ENCODE measurements at places on chromosomes 16 and 17.

DNA sequence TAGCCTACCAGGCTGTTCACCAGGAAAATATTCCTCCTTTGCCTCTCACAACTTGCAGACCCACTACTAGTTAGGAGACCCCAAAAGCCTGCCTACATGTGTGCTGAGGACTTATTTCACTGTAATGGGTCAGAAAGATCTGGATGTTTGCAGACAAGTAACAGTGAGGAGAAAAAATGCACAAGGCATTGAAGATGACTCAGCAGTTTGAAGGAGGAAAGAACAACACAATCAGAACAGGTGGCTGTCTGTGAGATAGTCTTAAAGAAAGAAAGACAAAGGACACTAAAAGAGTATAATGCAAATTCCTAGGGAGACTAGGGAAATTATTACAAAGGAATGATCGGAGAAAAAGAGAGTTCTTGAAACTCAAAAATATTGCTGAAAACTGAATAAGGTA is 69.0 kb downstream of the ANKFN1 start:
- no peak for DNase-seq

GRCh38 chr16:88338111-88338510 is 44.6 kb upstream of the ZNF469 start:
- no peak for DNase-seq

GRCh38 chr17:4221163-4221562 is 42.6 kb downstream of the ANKFY1 start:
- DNase-seq = no peak

DNA sequence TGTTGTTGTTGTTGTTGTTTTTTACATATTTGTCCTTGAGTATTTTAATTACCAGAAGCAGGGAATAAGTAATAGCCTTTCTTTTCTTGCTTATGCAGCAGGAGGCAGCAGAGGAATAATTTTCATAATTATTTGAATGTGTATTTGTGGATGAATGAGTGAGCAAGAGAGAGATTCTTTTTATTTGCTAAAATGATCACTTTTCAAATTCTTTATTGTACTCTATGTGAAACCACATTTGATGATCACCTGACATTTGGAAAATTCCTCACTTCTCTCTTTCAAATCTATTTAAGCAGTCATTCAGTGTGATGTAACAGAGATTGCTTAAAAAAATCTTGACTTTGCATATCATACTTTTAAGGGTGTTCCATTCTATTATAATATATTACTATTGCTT is 223.6 kb downstream of the BCAS3 start:
- DNase-seq = peak; percentile 3

DNA sequence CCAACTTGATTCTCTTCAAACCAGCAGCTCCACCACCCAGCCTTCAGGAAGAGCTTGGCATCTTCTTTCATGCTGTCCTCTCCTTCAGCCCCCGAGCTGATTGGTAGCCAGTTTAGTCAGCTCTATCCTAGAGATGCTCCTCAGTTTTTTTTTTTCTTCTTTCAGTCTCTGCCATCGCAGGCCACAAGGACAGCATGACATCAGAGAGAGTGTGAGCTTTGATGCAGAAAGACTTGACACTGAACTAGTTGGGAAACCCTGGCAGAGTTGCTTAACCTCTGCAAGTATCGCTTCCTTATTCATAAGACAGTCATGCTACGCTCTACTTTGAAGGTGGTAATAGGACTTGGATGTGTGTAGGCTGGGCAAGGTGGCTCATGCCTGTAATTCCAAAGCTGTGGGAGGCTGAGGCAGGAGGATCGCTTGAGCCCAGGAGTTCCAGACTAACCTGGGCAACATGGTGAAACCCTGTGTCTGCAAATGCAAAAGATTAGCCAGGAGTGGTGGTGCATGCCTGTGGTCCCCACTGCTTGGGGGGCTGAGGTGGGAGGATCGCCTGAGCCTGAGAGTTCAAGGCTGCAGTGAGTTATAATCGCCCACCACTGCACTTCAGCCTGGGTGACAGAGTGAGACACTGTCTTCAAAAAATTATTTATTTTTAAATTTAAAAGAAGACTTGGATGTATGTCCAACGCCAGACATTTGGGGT is 2.6 kb downstream of the CD300LB start:
- no peak for DNase-seq

DNA sequence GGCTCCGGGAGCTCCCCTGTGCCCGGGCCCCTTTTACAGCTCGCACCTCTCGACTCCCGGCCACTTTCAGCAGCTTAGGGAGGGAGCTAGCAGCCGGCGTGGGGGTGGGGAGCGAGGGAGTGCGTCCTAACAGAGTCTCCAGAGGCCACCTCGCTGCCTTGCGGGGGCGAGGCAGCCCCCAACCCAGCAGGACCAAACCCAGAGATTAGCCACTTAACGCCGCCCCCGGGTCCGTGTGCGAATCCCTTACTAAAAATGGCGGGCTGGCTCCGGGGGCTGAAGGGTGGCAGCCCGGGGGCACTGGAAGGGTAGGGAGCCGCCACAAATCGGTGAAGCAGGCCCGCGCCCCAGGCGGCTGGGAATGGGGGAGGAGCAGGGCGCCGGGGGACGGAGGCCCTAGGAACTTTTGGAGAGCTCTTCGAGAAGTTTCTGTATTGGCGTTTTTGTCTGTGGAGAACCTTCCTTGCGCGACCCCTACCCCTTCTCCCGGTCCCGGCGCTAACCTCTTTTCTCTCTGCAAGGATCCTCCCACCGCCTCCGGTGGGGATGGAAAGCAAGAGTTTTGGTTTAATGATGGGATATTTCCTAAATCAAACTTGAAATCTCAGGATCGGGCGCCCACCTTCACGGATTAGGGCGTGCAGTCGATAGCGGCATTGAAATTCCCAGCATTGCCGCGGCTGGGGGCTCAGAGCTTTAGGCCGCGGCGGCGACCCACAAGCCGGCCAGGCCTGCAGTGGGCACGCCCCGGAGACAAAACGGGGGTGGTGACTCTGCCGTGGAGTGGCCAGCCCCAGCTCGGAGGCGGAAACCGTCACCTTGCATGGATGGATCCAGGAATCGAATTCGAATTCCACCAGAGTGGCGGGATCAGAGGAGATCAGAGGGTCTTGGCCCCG is 793 bp upstream of the IRX3 start:
- DNase-seq = no peak

DNA sequence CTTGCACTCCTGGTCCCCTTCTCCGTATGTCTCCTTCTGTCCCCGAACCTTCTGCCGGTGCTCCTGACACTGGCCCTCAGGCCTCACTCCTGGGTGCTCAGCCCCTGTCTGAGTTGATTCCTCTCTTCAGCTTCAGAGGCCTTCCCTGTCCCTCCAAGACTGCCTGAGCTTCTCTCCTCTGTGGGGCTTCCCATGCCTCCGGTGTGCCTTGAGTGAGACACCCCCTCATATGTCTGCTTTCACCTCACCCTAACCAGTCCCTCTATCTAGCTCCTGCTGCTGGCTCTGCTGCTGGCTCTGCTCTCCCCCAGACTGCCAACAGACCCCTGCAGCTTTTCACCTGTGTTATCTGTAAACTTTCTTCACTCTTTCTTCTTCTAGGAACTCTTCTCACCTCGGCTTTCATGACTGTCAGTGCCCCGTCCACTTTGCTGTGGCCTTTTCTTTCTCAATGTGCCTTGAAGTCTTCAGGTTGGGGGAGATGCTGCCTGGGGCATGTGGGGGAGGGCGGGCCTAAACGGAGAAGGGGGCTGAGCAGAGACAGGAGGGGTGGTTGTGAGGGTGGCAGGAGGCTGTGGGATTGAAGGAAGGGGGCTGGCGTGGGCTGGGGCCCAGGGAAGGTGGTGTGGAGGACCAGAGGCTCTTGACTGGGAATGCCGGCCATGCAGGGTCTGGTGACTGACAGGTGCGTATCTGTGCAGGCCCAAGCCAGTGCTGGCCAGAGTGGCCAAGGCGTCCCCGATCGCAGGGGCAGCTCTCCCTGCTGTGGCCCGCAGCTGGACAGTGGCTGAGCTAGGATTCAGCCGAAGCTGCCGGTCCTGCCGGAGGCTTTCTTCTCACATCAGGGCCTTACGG is 81.3 kb downstream of the METRNL start:
- no peak for DNase-seq

DNA sequence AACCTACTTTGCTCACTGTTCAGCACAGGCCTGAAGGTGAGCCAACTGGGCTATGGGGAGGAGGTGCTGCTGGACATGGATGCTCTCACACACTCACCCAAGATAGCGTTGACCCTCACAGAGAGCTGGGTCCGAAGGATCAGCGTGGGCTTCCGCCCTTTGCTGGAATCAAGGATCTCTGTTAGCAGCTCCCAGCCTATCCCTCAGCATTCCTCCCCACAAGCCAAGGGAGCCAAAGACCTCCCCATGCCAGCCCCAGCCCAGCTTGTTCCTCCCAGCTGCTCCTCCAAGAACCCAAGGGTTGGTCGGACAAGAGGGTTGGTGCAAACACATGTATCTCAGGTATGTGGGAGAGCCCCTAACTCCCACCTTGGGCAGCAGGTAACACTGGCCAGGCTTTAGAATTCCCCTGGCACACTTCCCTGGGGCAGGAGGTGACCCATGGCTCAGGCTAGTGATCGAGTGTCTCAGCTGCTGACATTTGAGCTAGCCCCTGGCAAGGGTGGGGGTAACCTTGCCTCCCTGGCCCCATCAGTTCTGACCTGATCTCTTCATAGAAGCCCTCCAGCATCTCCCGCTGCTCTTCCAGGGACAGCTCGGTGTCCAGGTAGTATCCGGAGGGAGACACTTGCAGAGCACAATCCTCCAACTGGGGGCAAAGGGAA is 8.3 kb downstream of the FHOD1 start:
- no peak for DNase-seq

DNA sequence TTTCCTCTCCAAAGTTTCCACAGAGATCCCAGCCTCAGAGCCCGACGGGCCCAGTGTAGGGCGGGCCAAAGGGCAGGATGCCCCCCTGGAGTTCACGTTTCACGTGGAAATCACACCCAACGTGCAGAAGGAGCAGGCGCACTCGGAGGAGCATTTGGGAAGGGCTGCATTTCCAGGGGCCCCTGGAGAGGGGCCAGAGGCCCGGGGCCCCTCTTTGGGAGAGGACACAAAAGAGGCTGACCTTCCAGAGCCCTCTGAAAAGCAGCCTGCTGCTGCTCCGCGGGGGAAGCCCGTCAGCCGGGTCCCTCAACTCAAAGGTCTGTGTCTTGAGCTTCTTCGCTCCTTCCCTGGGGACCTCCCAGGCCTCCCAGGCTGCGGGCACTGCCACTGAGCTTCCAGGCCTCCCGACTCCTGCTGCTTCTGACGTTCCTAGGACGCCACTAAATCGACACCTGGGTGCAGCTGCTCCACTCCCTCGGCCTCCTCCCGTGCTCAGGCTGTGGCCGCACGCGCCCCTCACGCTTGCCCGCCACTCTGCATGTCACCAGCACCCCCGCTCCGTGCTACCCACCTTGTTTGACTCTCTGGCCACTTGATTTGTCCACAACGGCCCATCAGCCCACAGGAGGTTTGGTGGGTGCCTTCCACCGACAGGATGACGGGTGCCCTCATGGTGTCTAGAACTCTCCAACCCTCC is 15.3 kb upstream of the STH start:
- DNase-seq = no peak

DNA sequence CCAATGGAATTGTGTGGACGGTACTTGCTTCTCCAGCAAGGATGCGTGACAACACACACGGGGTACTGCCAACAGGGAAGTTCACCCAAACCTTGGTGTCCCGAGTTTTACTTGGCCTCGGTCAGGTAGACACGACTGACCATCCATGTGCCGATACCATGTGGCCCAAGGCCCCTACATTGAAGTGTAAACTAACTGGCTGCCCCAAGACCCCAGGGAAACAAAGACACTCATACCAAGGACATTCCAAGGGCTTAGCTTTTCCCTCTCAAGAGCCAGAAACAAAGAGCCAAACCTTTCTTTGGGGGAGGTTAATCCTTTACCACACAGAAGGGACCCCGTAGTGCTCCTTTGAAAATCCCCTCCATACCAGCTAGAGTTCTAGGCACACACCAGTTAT is 215.9 kb upstream of the TNRC6C start:
- DNase-seq = no peak

DNA sequence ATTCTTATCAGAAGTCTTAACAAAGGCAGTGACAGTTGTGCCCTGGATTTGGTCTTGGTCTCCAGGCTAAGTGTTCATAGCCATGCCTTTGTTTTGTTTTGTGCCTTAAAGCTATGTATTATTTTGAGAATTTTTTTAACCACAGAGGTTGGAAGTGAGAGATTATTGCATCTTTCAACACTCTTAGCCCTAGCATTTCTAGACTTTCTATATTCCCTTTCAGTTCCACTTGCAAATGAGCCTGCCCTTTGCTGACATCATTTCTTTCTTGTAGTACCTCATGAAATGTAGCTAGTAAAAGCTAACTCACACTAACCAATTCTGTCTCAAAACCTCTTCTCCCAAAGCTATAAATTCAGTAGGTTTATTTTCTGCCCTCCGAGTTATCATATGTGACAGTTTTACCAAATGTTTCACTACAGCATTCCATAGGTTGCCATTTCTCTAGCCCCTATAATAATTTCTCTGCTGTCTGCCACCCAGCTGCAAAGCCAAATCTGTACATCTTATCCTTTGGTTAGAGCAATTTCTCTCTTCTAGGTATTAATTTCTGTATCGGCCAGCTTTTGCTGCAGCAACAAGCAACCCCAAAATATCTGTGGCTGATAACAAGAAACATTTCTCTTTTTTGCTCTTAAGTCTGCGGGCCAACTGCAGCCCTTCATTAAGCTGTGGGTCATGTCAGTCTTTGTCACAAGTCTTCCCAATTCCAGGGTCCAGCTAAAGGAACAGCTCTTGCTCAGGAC is 14.2 kb upstream of the CCL1 start:
- DNase-seq = no peak

GRCh38 chr17:2058586-2059546 is 4.0 kb downstream of the HIC1 start:
- DNase-seq = peak; percentile 80

DNA sequence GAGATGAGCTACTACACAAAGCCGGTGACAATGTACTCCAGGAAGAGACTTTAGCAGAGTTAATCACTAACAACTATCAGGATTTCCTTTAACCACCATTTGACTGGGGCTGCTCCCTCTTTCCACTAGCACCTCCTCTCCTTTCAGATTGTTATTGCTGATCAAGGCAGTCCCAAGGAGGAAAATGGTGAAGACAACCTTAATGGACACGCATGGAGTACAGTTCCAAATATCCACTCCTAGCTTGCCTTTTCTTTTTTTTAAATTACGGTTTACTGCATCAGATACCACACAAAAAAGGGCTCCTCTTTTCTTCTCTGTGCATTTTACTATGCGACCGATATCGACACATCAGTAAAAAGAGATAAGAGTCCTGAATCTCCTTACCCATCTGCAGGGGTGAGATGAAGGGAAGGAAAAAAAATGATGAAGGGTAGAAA is 30.9 kb downstream of the FAM222B start:
- peak; percentile 12 for DNase-seq

- DNase-seq = peak; percentile 67
Observed at GRCh38 chr16:14365200-14365851, 264.7 kb downstream of the PARN start.

DNA sequence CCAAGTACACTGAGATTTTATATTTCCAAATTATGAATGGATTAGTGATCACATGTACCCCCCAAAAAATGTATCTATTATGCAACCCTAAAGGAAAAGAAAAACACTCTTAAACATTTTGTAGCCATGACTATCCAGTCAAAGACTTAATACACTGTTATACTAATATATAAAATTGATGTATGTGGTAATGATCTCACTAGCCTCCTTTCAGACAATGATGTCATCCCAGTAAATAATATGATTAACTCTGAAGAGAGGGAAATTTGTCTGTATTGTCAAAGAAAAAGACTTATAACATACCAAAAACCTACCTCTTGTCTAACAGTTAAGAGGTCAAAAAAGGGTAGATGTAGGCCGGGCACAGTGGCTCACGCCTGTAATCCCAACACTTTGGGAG is 80.7 kb downstream of the USP32 start:
- peak; percentile 8 for DNase-seq

- DNase-seq = no peak
Observed at GRCh38 chr17:52150935-52151334, 7.6 kb downstream of the CA10 start.

- peak; percentile 44 for DNase-seq
Observed at GRCh38 chr16:74896389-74897370, 88.2 kb downstream of the WDR59 start.
